ENCODE measurements at places on chromosomes 3 and 15.

DNA sequence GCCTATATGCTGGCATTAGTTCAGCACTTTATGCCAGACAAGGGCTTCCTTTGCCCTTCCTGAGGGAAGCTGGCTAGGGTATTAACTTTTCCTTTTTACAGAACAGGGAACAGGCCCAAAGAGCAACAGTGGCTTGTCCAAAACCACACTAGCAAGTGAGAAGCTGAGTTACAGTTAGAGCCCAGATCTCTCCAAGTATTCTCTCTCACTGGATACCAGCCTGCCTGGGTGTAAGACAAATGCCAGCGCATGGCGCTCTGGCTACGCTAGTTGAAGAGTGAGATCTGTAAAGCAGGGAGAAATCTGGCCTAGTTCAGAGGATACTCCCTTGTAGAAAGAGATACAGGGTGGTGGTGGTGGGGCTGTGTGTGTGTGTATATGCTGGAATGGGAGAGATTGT is 38.4 kb downstream of the RAB11A start:
- no peak for DNase-seq

DNA sequence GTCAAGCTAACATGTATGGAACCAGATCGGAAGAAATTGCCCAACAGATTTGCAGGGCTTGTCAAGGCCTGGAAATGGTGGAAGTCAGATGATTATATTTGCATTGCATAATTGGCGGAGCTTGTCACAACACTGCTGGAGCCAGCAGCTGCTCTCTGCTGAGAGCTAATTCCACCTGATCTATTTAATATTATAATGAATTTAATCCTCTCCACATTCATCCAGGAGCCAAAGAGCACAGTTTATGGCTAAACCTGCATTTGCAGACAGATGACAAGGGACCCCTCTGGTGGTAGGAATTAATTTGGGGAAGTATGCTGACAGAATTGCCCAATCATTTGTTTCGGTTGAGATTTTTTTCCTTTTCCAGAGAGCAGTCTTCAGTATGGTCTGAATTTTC is 730.2 kb downstream of the TUSC7 start:
- DNase-seq = no peak

DNA sequence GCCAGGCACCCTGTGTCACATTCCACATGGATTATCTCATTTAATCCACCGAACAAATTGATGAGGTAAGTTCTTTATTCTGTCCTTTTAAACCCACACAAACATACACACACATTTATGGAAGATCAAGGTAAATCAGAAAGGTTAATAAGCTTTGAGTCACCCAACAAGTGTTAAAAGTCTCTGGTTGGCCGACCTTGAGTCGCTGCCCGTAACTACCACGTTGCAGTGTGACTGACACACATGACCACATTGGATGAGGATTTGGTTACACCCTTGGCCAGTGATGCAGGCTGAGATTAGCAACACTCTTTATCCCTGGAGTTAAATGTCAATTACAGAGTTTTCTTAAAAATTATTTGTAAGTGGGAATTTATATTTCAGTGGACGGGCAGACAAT is 19.2 kb downstream of the FOXP1 start:
- DNase-seq = no peak

DNA sequence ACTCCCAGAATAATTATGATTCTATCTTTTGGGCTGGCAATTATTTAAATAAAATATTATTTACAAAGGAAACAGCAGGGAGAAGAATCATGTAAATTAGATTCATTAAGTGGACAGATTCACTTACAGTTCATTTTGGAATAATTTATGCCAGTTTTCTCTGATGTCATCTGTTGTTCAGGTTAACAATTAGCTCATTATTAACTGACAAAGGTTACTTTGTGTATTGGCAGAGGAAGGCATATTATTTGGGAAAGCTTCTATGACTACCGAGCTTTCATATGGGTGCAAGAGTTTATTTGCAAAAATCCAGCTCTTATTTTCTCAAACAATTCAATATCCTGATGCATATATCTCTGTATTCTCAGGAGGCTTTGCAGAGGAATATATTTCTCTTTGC is 224.4 kb downstream of the CHST2 start:
- no peak for DNase-seq

- DNase-seq = no peak
Measured at GRCh38 chr3:11549580-11550140, 94.1 kb downstream of the VGLL4 start.

DNA sequence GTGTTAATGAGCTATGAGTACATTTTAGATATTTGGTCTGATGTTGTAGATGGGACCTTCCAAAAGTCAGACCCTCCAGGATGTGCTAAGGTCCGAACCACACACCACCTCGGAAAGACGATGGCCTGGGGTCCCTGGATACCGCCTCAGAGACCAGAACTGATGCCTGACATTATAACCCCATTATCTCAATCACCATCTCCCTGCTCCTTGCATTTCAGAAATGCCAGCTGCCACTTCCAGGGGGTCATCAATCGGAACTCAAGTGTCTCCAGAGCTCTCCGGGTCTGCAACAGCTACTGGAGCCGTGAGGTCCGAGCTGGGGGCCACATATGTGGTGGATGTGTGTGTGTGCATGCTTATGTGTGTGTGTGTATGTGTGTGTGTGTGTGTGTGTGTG is 7.9 kb downstream of the DUOX1 start:
- no peak for DNase-seq
